ENCODE measurements at places on chromosomes 13 and 19.

DNA sequence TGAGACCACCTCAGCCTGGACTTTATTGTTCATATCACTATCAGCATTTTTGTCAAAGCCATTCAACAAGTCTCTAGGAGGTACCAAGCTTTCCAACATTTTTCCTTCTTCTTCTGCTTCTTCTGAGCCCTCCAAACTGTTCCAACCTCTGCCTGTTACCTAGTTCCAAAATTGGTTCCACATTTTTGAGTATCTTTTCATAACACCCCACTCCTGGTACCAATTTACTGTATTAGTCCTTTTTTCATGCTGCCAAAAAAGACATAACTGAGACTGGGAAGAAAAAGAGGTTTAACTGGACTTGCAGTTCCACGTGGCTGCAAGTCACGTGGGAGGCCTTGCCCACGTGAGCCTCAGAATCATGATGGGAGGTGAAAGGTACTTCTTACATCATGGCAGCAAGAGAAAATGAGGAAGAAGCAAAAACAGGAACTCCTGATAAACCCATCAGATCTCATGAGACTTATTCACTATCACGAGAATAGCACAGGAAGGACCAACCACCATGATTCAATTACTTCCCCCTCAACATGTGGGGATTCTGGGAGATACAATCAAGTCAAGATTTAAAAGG, 215.1 kb downstream of the PCDH17 start:
- H3K36me3 ChIP-seq = no peaks in the 10 kb centered on the region
- no peaks in the 10 kb centered on the region for H3K27me3 ChIP-seq
- no peak for DNase-seq
- no peak overlapping the region for H3K27ac ChIP-seq
- no peaks in the 10 kb centered on the region for H3K4me1 ChIP-seq
- no peak overlapping the region for H3K4me3 ChIP-seq

- H3K4me1 ChIP-seq = no peaks in the 10 kb centered on the region
- H3K36me3 ChIP-seq = no peaks in the 10 kb centered on the region
- DNase-seq = no peak
Observed at GRCh38 chr19:11460207-11460606, 20.6 kb downstream of the ELAVL3 start.

GRCh38 chr13:113883921-113884804, 20.3 kb upstream of the GAS6 start:
- H3K4me3 ChIP-seq = no peak overlapping the region
- H3K36me3 ChIP-seq = no peaks in the 10 kb centered on the region
- DNase-seq = no peak
- no peaks in the 10 kb centered on the region for H3K27me3 ChIP-seq
- H3K4me1 ChIP-seq = peaks cover 34% of the 10 kb centered on the region

GRCh38 chr13:59710416-59710815, 453.3 kb downstream of the DIAPH3 start:
- H3K27ac ChIP-seq = no peak overlapping the region
- no peaks in the 10 kb centered on the region for H3K36me3 ChIP-seq
- DNase-seq = no peak
- no peaks in the 10 kb centered on the region for H3K4me1 ChIP-seq
- no peak overlapping the region for H3K4me3 ChIP-seq

- no peak overlapping the region for H3K4me3 ChIP-seq
- H3K4me1 ChIP-seq = peaks cover 9% of the 10 kb centered on the region
- H3K27ac ChIP-seq = peak overlapping the region; percentile 76
Observed at GRCh38 chr13:40207001-40207478, 459.4 kb downstream of the FOXO1 start.

DNA sequence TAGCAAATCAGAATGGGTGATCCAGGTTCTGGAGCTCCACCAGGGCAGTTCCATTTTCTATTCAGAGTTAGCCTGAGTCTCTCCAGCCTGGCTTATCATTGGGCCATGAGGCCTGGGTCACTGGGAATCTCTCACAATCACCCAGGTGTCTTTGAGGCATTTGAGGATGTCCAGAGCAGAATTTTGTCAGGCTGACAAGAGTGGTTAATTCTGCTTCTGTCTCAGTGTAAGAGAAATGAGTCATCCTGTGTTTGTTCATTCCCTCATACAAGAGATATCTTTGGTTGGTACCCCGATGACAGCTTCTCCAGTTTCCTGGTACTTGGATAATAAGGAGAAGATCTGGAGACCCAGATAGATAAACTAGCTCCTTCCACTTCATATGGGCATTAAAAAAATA, 10.4 kb downstream of the ZNF93 start:
- no peak overlapping the region for H3K27ac ChIP-seq
- no peaks in the 10 kb centered on the region for H3K27me3 ChIP-seq
- H3K4me1 ChIP-seq = no peaks in the 10 kb centered on the region
- no peak overlapping the region for H3K4me3 ChIP-seq
- DNase-seq = no peak
- no peaks in the 10 kb centered on the region for H3K36me3 ChIP-seq

- no peak for DNase-seq
- no peaks in the 10 kb centered on the region for H3K27me3 ChIP-seq
- no peaks in the 10 kb centered on the region for H3K4me1 ChIP-seq
- H3K4me3 ChIP-seq = no peak overlapping the region
Observed at GRCh38 chr13:50587115-50587514, 256.4 kb downstream of the DLEU7 start.

DNA sequence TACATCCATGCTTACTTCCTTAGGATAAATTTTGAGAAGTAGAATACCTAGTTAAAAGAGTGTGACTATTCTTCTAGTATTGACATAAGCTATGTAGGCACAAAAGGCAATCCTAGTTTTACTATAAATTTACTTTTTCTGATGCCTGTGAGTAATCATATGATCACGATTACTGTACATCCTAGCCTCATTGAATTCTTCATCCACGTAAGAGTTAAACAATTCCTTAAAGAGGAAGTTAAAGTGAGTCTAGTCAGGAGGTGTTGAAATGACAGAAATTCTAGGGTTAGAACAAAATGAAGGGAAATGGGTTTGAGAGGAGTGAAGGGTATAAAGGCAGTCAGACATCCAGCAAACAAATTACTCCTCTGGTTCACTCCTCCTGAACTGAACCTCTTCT, at the start of gene ACOD1:
ACOD1 (plus strand) TSS at position 363 of the 400 bp plus-strand sequence. CDS start 48 bp downstream, outside the sequence.
- no peak within 1 kb of the TSS for H3K4me3 ChIP-seq
- DNase-seq = no peak
- no peaks in the 10 kb centered on the region for H3K27me3 ChIP-seq
- no peak within 1 kb of the TSS for H3K27ac ChIP-seq
- H3K4me1 ChIP-seq = peaks cover 13% of the 10 kb centered on the region
- no peaks in the 10 kb centered on the region for H3K36me3 ChIP-seq

DNA sequence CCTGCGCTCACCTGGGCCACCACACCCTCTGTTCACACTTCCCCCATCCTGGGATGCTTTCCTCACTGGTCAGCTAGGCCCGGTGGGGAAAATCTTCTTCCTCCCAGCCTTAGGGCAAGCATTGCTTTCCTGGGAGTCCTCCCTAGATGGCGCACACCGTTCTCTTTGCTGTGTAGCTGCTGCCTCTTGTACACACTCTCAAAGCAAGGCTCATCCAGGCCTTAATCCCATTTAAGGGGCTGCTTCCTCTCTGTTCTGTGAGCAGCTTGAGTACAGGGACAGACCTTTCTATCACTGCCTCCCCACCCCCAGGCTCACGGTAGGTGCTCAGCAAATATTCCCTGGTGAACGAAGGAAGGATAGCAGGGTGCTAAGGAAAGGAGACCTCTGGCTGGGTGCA, 11.1 kb downstream of the SLC7A10 start:
- H3K36me3 ChIP-seq = no peaks in the 10 kb centered on the region
- DNase-seq = no peak
- H3K27ac ChIP-seq = no peak overlapping the region
- H3K4me3 ChIP-seq = no peak overlapping the region
- no peaks in the 10 kb centered on the region for H3K4me1 ChIP-seq

GRCh38 chr19:27751044-27751391, 1461.9 kb downstream of the UQCRFS1 start:
- H3K36me3 ChIP-seq = no peaks in the 10 kb centered on the region
- H3K27me3 ChIP-seq = no peaks in the 10 kb centered on the region
- H3K4me3 ChIP-seq = no peak overlapping the region
- no peak overlapping the region for H3K27ac ChIP-seq
- no peaks in the 10 kb centered on the region for H3K4me1 ChIP-seq

DNA sequence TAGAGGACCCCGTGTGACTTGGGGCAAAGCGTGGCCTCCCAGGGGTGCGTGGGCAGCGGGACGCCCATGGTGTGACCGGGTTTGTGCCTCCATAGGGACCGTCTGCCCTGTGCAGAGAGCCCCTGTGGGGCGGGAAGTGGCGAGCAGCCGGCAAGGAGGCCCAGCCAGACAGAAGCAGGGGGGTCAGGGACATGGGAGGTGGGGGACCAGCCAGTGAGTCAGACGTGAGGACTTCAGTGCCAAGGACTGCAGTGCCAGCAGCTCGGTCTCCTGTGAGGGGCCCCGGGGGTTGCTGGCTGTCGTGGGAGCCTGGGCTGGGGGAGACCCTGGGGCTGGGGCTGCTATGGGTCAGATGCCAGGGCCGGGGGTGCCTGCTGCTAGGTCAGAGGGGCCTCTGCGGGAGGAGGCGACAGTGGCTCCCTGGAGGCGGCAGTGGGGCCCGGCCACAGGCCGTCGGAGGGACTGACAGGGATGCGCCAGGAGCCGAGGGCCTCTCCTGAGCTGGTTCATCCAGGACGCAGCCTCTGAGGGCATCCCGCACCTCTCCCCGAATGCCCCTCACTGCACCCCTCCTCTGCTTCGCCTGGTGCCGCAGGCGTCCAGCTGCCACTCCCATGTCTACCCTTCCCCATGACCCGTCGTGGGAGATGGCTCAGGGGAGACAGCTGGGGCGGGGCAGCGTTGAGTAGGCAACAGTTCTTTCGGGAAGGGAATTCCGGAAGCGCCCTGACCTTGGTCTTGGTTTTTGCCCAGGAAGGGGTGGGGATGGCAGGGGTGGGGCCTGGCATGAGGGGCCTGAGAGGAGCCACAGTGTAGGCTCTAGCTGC, 80.0 kb downstream of the KDM4B start:
- peaks cover 55% of the 10 kb centered on the region for H3K4me1 ChIP-seq
- peak overlapping the region; percentile 55 for H3K27ac ChIP-seq
- no peak overlapping the region for H3K4me3 ChIP-seq
- no peaks in the 10 kb centered on the region for H3K27me3 ChIP-seq
- peaks cover 12% of the 10 kb centered on the region for H3K36me3 ChIP-seq

GRCh38 chr19:14915116-14915515, 26.2 kb upstream of the OR7C2 start:
- H3K27me3 ChIP-seq = no peaks in the 10 kb centered on the region
- no peak for DNase-seq
- no peak overlapping the region for H3K4me3 ChIP-seq

DNA sequence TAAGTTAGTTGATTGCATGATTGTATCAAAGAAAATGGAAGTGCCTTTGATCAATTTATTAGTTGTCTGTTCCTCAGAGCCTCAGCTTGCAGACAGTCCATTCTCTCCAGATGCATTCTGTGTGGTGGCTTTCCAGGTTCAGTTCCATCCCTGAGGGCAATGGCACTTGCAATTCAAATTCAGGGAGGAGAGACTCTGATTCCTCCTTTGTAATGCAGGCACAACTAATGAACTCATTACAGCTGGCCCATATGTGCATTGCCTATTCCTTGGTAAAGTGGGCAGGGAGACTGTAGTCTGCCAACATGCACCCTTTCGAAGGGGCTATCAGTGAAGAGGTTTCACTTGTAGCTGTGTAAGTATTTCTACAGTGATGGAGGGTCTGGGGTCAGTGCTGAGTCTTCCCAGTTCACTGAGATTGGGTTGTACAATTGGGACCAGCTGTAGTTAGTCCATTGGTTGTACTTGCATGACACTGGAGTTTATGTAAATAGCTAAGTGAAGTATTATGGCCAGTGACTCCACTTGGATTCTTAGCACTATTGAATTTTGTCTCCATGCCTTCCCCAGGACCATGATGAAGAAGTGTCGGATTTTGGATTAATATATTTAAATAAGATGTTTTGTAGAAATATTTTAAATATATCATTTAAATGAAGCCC, 401.7 kb downstream of the GPC6 start:
- H3K36me3 ChIP-seq = no peaks in the 10 kb centered on the region
- H3K27me3 ChIP-seq = no peaks in the 10 kb centered on the region
- no peak overlapping the region for H3K27ac ChIP-seq
- no peaks in the 10 kb centered on the region for H3K4me1 ChIP-seq

- H3K36me3 ChIP-seq = peaks cover 17% of the 10 kb centered on the region
- no peak for DNase-seq
- peak overlapping the region; percentile 90 for H3K27ac ChIP-seq
- peaks cover 42% of the 10 kb centered on the region for H3K4me1 ChIP-seq
- H3K4me3 ChIP-seq = no peak overlapping the region
Observed at GRCh38 chr19:49552749-49553148, 24.9 kb downstream of the RCN3 start.

GRCh38 chr19:41993612-41994483, at the start of gene ATP1A3:
Gene ATP1A3 (minus strand): TSS chr19:41994230. CDS start chr19:41994076, 154 bp downstream.
- H3K27ac ChIP-seq = no peak within 1 kb of the TSS
- no peak for DNase-seq

GRCh38 chr19:12603714-12604113, 6.9 kb downstream of the ZNF490 start:
- no peaks in the 10 kb centered on the region for H3K27me3 ChIP-seq
- H3K27ac ChIP-seq = no peak overlapping the region

DNA sequence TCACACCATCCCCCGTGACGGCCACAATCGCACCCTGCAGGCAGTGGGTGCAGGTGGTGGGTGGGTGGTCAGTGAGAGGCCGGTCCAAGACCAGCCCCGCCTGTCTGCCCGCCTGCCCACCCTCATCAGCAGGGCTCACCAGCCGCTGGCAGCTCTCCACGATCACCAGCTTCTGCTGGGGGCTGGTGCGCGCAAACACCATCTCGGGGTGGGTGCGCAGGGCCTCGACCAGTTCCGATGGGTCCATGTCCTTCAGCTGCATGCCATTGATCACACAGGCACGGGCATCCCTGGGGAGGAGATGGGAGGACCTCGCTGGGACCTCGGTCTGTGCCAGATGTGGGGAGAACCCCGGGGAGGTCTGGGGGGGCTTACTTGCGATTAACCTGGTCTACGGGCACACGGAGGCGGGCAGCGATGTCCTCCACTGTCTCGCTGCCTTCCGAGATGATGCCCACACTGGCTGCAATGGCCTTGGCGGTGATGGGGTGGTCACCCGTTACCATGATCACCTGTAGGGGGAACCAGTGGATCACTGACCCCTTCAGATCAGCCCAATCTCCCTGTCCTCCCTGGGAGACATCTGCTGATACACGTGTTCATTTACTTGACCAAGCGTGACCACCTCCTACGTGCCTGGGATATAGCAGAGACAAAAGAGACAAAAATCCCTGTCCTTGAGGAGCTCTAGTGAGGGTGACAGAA, 8.0 kb downstream of the ATP4A start:
- no peak overlapping the region for H3K4me3 ChIP-seq
- H3K4me1 ChIP-seq = peaks cover 13% of the 10 kb centered on the region
- H3K27me3 ChIP-seq = peaks cover 5% of the 10 kb centered on the region
- no peak for DNase-seq

DNA sequence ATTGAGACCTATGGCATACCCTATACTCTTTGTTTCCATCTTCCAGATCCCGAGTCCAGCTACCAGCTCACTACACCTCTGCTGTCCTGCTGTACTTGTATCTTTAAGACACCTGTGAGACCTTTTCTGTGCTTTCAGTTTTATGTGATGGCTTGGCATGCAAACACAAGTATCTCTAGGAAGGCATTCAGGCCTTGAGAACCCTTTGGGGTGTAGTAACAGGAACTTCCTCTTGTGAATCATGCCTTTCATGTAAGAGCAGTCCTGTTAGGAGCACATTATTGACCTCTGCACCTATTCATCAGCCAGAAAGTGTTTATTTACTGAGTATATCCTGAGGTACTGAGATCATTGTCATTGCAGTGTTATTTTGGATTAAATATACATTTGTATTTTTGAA, 87.0 kb upstream of the HTR2A start:
- H3K4me3 ChIP-seq = no peak overlapping the region
- no peaks in the 10 kb centered on the region for H3K4me1 ChIP-seq
- no peak for DNase-seq
- H3K36me3 ChIP-seq = no peaks in the 10 kb centered on the region
- no peak overlapping the region for H3K27ac ChIP-seq
- no peaks in the 10 kb centered on the region for H3K27me3 ChIP-seq

All from esophagus squamous epithelium (tissue), 5 donors.